ENCODE measurements at places on chromosomes 3 and 15. TPM values are rescaled to one million over a fixed set of nuclear protein-coding genes. Genes with fewer than 3 reads are reported as not detected.

GRCh38 chr3:67361323-67361722 lies 293.1 kb downstream of the SUCLG2 start:
- DNase-seq, result no peak

The PTPRG gene
- 40.0 TPM for total RNA-seq

The CCR5 gene
- total RNA-seq, result 0.10 TPM

DNA sequence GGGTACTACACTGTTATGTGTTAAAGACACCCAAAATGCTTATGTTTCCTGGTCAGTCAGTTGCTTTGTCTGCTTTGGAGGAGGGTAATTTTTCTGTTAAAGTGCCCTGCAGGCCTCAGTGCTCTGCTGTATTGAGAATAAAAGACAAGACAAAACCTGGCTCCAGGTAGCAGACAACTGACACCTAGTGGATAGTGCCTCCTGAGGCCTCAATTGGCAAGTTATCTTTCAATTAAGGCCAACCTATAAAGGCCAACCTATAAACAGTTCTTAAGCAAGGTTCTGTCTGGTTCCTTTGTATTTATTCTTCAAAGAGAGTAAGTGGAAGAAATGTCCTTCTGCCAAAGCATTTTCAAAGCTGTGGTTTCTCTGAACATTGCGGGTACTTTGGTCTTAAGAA lies 773.8 kb downstream of the MECOM start:
- no peak for DNase-seq

The GOLGA6L7 gene
- total RNA-seq, result not detected

GRCh38 chr3:52237657-52238172 lies 1.2 kb downstream of the TWF2 start:
- DNase-seq, result no peak

The CX3CR1 gene
- 1.5 TPM for total RNA-seq

The KCNMB3 gene
- 2.0 TPM for total RNA-seq

The WDR93 gene
- total RNA-seq, result 0.20 TPM

- DNase-seq, result no peak
Observed at GRCh38 chr3:171186383-171186782, 159.9 kb upstream of the SLC2A2 start.

GRCh38 chr3:156818890-156819289 lies 7.3 kb upstream of the LEKR1 start:
- no peak for DNase-seq

The P2RY14 gene
- total RNA-seq, result 3.3 TPM

- DNase-seq, result no peak
Observed at GRCh38 chr3:152879130-152879789, 44.3 kb downstream of the P2RY1 start.

GRCh38 chr3:47427866-47428265 lies 47.0 kb downstream of the PTPN23 start:
- DNase-seq, result no peak

The CCR1 gene
- 3.2 TPM for total RNA-seq

The ACVR2B gene
- 9.0 TPM for total RNA-seq

DNA sequence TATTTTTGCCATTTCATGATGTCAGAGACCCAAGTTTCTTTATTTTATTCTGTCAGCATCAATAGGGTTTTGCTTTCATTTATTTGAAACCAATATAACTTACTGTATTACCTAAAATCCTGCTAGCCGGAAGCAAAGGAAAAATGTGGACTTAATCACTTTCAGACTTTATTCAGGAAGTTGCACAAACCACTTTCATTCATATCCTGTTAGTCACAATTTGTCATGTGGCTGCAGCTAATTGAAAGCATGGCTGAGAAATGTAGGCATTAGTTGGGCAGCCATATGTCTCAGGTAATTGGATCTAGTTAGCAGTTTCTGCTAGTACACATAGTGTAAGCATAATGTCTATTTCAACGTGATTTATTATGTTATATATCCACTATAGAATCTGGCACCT lies 462.3 kb upstream of the SGO1 start:
- DNase-seq, result peak; percentile 32

GRCh38 chr3:125220183-125220582 lies 7.6 kb upstream of the SLC12A8 start:
- no peak for DNase-seq

The FRMD5 gene
- total RNA-seq, result 0.69 TPM

DNA sequence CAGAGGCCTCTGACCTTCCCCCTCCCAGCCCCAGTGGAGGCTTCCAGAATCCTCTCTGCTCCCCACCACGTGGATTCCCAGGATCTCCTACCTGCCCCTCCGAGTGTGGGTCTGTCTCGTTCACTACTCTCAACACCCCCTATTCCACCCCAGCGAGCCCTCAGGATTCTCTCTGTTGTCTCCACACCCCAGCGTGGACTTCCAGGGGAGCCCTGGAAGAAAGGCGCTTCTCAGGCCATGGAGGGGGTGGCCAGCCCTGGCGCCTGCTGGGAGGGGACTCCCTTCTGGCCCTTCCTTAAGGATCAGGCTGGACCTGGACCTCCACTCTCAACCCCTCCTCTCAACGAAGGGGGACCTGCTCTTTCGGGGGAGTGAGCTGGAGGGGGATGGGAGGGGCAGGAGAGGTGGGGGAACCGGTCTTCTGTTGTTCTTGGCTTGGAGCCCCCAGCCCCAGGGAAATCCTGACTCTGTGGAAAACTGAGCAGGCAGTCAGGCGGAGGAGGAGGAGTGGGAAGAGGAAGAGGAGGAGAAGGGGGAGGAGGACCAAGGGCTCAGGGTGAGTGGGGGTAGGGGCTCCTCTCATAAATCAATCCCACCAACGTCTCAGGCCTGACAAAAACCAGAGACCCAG lies 32.9 kb downstream of the EPHB3 start:
- no peak for DNase-seq

DNA sequence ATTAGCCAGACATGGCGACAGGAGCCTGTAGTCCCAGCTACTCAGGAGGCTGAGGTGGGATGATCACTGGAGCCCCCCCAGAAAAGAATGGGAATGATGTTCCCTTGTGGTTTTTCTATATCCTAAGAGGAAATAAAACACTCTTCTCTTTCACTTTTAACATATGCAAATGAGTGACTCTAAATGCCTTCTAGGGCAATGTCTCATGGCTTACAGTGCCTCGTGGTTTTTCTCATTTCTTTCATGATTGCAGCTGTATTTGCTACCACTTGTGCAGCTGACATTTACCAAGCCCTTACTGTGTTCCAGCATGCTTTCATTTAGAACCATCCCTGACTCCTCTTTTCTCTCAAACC lies 26.4 kb downstream of the STOML1 start:
- DNase-seq, result peak; percentile 28

- DNase-seq, result no peak
Observed at GRCh38 chr15:49718846-49719245, 98.0 kb downstream of the DTWD1 start.

DNA sequence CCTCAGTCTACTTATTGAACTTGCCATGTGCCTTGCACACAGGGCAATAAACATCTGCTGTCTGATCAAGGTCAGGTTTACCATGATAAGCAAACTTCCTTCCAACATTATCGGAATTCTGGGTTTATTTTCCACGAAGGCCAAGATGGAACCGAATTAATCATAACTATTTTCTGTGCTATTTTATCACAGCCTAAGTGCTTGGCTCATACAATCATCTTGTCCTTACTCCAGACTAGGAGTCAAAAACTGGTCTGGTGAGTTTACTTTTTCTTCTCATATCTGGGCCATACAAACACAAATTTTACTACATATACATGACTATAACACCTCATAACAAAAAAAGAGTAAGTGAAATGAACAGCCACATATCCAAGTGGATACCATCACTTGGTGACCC lies 2.3 kb downstream of the FBN1 start:
- no peak for DNase-seq

DNA sequence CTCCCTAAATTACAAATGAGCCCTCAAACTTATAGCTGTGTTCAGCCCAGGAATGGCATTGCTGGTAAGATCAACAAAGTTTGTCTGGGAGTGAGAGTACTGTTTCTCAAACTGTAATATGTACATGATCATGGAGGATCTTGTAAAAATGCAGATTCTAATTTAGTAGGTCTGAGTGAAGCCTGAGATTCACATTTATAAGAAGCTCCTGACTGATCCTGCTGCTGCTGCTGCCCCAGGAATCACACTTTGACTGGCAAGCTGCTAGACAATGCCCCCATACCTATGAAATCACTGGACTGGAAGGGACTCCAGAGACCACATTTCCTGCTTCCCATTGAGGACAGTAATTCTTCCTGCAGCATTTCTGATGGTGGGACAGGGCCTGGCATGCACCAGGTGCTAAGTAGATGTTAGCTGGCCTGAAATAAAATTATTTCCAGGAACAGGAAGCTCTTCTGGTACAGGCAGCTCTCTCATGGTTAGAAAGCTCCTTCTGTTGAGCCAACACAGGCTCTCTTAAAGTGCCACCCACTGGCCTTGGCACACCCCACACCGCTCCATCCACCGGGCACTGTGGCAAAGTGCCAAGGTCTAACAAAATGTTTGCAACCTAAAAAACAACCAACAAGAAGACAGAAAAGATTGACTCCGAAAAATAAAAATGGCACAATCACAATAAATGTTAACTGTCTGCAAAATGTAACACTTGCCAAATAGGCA lies 36.7 kb upstream of the ZNF710 start:
- DNase-seq, result no peak

The THRB gene
- 18.1 TPM for total RNA-seq

DNA sequence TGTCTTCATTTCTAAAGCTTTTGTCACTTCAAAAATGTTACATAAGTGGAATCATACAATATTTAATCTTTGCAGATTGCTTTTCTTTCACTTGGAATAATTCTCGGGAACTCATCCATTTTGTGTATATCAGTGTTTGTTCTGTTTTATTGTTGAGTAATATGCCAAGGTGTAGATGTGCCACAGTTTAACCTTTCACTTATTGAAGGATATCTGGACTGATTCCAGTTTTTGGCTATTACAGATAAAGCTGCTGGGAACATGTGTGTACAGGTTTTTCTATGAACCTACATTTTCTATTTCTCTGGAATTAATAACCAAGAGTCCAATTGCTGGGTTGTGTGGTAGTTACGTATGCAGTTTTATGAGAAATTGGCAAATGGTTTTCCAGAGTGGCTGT lies 334.9 kb downstream of the PTPRG start:
- DNase-seq, result no peak

The THUMPD3 gene
- total RNA-seq, result 37.5 TPM

DNA sequence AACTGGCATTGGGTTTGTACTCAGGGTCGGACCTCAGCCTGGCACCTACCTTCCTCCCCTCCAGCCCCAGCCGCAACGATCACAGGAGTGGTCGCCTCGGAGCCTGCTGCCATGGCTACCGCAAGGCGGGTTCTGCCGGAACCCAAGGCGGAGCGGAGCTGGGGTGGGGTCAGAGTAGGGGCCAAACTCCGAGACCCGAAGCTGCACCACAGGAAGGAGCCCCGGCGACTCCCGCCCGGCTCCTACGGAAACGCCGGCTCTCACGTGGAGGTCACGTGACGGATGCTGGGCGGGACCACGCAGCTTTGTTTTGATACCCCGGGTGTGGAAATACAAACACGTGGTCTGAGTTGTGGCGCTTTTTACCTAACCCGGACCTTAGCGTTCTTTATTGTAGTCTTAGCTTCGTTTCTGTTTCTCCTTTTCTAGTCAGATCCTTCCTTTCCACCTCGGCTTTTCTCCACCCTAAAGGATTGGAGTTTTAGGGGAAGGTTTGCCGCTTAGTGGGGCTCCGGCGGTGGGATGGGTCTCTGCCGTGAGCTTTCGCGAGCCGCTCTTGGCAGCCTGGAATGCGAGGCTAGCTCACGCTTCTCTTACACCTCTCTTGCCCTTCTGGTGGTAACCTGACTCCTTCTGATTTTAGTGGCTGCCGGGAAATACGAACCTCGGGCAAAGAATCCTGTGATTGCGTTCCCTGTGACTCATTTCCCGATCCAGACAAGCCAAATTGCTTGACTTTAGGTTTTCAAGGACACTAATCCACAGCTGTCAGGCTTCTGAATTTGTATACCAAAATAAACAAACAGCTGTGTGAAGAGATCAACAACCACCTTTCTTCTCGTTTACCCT lies at the start of gene HSPBAP1:
Gene HSPBAP1, minus strand, starts transcription at position 264 of the 849 bp plus-strand sequence. Its CDS starts 151 bp downstream, at position 113.
- no peak for DNase-seq

The CLDN1 gene
- total RNA-seq, result 115 TPM

DNA sequence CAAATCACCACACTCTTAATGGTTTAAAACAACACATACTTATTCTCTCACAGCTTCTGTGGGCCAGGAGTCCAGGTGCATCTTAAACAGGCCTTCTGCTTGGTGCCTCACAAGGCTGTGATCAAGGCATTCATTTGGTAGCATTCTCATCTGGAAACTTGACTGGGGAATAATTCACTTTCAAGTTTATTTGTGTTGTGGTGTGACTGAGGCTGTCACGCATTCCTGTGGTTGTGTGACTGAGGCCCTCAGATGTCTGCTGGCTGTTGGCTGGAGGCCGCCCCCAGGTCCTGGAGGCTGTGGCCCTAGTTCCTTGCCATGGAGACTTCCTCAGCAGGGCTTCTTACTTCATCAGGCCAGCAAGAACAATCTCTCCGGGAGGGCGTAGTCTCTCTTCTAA lies 16.9 kb upstream of the FAM3D start:
- no peak for DNase-seq

DNA sequence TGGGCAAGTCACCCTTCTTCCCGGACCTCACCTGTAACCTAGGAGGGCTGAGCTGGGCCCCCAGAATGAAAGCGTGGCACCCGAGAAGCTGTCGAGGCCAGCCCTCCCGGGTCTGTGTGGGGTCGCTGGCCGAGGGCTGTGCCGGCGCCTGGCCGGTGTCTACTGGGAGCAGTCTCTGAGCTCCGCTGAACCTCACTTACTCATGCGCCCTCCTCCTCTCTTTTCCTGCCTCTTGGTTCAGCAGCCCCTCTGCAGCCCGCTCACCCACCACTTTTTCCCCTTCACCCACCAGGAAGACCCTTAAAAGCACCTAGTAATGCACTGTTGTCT lies 419 bp downstream of the HYKK start:
- no peak for DNase-seq

DNA sequence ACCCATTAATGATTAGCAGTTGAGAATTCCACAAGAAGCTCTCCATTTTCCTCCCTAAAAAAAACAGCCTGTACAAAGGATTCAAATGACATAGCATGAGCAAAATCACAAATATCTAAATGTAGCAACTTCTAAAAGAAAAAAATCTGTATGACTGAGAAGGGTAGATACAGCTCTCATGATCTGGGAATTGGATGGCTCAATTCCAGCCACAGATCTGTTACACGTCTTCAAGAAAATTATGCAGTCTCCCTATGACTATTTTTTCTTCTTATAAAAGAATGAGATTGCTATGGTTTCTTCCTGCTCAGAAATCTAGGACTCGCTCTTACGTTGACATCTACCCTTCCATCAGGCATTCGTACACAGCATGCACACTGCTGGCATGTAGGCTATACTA lies 71.5 kb downstream of the PLCH1 start:
- no peak for DNase-seq

The PFKFB4 gene
- 5.4 TPM for total RNA-seq

GRCh38 chr15:45128971-45129639 lies 574 bp downstream of the DUOXA1 start:
- DNase-seq, result no peak

Data from skin of body (tissue), 3 donors.